ENCODE measurements at places on chromosomes 6 and 20.

GRCh38 chr6:17962436-17963031, 24.9 kb downstream of the KIF13A start:
- DNase-seq, result no peak

GRCh38 chr6:154705471-154706113, 27.6 kb upstream of the SCAF8 start:
- no peak for DNase-seq

- DNase-seq, result no peak
These were observed 20.8 kb downstream of the DAAM2 start for GRCh38 chr6:39812853-39813533.

DNA sequence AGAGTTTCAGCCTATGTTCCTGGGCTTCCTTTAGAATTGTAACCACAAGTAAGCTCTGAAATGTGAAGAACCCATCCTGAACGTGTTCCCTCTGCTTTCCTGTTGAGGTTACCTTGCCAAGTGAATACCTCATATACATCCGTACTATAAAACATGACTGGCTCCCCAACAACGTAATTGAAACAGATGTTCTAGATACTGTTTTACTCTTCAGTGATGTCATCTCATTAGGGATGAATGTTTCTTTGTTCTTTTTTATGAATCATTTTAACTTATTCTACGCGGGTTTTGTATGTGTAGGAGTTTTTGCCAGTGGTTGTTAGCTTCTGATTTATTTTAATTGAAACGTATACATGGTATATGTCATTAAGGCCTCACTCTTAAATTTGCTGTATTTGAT, 166.8 kb downstream of the SAMD5 start:
- no peak for DNase-seq

DNA sequence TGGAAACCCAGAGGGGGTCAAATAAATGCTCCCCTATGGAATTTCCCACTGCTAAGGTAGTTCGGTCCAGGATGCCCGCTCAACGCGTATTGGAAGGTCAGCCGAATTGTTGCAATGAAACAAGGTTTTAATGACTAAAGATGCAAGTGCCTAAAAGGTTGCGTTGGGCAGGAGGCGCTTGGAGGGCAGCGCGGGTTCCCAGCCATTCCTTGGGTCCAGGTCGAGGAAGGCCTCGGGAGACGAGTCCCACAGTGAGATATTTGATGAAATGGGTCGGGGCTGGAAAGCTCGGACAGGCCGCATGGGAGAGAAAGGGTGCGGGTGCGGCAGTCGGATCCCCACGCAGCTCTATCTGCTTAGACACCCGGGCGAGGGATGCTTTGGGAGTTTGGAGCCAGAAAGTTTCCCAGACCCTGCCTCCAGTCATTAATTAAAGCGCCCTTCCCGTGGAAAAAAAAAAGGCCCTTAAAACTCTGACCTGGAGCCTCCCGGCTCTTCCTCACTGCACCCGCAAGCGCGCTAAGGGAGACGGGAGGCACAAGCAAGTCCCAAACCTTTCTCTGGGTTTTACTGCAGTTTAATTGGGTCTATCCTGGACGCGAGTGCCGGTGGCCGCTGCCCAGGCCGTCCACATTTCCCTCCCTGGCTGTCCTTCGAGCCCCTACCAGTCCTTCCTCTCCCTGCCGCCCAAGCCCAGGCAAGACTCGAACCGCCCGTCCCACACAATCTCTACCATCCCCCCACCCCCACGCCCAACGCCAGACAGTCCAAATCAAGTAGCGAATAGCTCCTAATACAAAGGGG, 24.2 kb downstream of the TFAP2A start:
- DNase-seq, result peak; percentile 28

GRCh38 chr6:7726416-7727085, 652 bp downstream of the BMP6 start:
- DNase-seq, result peak; percentile 46

Measured in WTC11 (cell line).